ENCODE measurements at places on chromosomes 3 and 15.
A peak's percentile ranks its signal among the peaks of the same experiment; 100 is the strongest.

GRCh38 chr15:71010997-71011396 lies 104.3 kb upstream of the THSD4 start:
- no peak for DNase-seq

DNA sequence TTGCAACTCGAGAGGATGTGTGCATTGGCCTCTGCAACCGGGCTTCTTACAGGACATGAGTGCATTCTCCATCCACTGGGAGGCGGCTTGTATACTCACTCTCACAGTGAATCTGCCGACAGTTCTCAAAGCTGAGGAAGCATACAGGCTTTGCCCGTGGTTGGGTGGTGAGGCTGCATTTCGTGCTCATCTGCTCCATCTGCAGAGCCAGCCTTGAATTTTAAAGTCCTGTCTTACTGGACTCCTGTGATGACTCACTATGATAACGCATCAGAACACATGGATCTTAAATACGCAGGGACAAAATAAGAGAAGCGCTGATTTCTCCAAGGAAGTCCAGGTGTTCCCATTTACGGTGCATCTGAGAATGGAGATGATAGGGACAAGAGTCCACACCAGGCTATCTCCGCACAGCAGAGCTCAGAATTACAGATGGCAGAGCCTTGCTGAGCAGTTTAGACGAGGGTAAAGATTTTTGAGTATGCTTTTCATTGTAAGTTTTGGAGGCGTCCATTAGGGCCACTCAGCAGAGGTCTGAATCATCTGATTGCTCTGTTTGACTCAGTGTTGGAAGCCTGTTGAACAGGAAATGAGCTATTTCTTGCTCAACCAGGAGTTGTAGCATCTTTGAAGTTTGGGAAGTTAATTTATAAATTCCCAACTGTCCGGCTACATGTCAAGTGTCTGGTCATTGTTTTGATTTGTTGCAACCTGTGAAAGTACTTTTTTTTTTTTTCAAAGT lies 87.1 kb downstream of the GABRG3 start:
- no peak for DNase-seq

DNA sequence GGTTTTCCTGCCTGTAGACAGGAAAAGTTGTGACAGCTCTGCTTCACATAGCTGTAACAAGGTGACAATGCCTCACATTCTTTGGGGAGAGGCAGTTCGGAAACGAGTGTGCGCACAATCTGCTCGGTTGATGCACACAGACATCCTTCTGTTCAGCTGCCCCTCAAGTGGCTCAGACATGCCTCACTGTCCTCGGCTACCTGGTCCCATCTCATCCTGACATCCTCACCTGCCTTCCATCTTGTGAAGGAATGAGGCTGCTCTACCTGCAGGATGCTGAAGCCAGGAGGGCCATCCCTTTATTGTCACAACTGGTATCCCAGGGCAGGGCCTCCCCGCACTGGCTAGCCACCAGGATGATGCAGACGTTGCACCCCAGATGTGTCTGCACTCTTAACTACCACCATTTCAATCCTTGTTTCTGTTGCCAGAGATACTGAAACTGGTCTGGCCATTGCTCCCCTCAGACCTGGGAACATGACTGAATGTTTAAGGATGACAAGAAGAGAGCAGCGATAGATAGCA lies 19.4 kb downstream of the SRPRB start:
- DNase-seq: no peak

GRCh38 chr3:168620854-168621253 lies 525.1 kb upstream of the GOLIM4 start:
- peak; percentile 9 for DNase-seq

DNA sequence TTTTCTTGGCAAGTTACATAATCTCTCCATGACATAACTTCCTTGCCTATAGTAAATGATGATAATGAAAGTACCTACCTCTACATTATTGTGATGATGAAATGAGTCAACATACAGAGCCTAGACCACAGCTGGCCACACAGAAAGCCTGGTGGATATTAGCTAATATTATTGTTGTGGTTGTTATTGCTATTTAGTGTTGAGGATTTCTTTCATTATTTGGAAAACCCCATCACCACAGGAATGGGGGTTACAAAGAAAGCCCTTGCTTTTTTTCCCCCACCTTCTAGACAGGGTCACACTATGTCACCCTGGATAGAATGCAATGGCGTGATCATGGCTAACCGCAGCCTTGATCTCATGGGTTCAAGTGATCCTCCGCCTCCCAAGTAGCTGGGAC lies 125.0 kb downstream of the PDZRN3 start:
- no peak for DNase-seq

DNA sequence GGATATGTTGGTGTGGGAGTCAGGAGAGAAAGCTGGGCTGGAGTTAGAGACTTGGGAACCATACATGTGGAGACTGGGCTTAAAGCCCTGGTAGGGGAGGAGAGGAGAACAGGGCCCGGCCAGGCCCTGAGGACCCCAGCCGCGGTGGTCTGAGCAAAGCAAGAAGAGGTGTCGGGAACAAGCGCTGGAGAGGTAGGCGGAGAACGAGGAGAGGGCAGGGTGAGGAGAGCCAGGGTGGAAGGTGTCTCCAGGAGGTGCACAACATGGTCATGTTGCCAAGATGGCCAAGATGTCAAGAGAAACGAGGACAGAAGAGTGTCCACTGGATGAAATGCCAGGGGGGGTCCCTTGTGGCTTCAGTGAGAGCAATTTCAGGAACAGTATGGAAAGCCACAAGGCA lies 5.5 kb downstream of the CHAC1 start:
- no peak for DNase-seq

DNA sequence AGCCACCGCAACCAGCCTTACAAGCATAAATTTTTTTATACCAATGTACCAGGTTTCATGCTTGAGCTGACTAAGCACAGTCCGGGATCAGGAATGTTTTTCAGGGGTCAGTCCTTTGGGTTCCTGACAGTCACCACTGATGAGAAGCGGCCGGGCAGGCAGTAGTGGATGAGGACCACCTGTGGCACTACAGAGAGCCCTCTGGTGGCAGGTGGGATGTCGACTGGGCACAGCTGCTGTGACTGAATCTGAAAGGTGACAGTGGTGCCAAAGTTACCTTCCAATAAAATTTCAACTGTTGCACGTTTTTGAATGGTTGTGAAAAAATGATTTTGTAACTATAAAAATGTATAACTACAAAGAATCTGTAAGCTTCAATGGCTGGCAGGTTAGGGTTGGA lies 34.0 kb downstream of the TPRA1 start:
- DNase-seq: no peak

GRCh38 chr15:35321926-35322325 lies 224.0 kb downstream of the DPH6 start:
- DNase-seq: no peak

GRCh38 chr3:194654443-194654842 lies 17.5 kb downstream of the LSG1 start:
- DNase-seq: no peak

DNA sequence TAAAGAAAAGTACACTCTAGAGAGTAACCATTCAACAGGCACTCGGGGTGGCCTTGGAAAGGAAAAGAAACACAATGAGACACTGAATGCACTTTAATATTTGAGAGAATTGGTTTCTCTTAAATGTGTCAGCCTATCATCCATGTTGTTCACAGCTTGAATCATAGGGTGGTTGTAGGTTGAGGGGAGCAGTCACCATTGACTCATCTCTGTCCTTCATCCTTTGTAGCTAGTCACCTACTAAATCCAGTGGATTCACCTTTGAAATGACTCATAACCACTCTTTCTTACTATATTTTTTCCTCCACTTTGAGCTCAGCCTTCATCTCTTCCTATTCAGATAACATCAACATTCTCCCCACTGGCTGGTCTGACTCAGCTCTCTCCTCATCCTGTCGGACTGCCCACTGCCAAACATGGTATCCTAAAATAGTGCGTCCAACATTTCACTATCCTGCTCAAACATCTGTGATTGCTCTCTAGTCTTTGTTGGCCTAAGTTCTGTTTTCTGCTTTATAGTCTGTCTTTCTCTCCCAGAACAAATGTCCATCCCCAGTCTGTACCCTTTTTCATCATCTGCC lies 182.7 kb upstream of the GADL1 start:
- peak; percentile 70 for DNase-seq

Data from stromal cell of bone marrow (primary cell).